Renal pelvis (tissue), 12 donors: ENCODE measurements at places on chromosomes 6 and 20. TPM values are rescaled to one million over a fixed set of nuclear protein-coding genes. Genes with fewer than 3 reads are reported as not detected.

GRCh38 chr6:74979065-74979766 lies 226.6 kb downstream of the COL12A1 start:
- no peak for DNase-seq

DNA sequence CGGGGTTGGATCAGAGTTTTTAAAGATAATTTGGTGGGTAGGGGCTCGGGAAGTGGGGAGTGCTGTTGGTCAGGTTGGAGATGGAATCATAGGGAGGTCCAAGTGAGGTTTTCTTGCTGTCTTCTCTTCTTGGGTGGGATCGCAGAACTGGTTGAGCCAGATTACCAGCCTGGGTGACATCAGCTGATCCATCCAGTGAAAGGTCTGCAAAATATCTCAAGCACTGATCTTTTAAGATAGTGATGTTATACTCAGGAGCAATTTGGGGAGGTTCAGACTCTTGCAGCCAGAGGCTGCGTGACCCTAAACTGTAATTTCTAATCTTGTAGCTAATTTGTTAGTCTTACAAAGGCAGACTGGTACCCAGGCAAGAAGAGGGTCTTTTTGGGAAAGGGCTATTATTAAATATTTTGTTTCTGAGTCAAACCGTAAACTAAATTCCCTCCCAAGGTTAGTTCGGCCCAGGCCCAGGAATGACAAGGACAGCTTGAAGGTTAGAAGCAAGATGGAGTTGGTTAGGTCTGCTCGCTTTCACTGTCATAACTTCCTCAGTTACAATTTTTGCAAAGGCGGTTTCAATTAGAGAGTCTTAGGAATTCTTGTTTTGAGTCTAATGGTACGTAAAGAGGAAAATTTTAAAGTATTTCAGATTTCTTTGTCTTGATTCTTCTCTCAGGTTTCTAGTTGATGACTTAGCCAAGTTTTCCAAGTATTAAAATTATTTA lies 53.1 kb downstream of the SCAF8 start:
- no peak for DNase-seq

DNA sequence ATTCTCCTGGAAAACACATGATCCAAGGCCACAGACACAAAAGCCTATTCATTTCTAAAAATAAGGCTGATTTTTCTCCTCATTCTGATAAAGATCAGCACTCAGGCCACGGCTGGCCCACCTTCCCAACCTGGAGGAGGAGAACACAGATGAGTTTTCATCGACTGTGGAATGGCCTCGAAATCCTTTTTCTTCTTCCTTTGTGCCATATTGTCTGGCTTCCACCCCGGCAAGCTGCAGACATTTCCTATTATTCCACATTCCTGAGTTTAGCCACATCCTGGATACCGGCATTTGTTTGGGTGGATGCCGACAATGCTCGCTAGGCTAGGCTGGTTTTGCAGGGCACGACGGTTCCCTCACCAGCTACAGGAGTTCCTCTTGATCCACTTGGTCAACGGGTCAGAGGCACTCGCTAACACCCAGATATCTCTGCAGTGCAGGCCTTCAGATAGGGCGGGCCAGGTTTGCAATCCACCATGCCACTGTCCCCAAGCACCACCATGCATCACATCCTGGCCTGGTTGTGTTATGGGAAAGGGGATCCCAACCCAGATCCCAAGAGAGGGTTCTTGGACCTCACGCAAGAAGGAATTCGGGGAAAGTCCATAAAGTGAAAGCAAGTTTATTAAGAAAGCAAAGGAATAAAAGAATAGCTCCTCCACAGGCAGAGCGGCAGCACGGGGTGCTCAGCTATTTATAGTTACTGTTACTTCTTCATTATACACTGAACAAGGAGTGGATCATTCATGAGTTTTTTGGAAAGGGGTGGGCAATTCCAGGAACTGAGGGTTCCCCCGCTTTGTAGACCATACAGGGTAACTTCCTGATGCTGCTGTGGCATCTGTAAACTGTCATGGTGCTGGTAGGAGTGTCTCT lies 4.2 kb upstream of the CTSZ start:
- no peak for DNase-seq

SMIM13 gene
- 16.6 TPM for polyA plus RNA-seq

DNA sequence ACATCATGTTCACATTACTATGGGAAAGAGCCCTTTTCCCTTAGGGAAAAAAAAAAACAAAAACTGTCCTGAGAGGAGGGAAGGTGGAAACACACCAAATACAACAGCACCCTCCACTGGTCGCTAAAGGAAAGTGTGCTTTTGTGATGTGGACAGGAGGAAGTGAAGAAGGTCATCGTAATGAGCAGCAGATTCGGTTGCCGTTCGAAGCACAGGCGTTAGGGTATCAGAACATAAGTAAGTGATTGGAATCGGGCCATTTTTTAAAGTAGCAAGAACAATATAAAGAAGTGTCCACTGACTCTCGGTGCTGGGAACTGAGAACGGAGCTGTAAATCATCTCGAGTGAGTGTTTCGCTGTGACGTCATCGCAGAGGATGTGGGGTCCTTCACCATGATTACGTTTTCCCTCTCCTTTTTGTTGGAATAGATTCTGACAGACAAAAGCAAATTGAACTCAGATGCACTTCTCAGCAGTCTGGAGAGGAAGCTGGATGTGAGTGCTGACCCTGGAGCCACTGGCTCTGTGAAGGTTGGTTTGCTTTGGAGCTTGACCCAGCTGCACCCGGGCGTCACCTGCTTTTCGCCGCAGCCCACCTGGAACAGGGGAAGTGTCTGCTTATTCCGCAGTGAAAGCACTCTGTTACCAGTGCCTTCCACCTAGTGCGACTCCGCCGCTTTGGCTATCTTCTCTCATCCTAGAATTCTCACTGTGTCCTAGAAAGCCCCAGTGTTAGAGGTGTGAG lies 203.6 kb upstream of the GMDS start:
- DNase-seq, result peak; percentile 86

DNA sequence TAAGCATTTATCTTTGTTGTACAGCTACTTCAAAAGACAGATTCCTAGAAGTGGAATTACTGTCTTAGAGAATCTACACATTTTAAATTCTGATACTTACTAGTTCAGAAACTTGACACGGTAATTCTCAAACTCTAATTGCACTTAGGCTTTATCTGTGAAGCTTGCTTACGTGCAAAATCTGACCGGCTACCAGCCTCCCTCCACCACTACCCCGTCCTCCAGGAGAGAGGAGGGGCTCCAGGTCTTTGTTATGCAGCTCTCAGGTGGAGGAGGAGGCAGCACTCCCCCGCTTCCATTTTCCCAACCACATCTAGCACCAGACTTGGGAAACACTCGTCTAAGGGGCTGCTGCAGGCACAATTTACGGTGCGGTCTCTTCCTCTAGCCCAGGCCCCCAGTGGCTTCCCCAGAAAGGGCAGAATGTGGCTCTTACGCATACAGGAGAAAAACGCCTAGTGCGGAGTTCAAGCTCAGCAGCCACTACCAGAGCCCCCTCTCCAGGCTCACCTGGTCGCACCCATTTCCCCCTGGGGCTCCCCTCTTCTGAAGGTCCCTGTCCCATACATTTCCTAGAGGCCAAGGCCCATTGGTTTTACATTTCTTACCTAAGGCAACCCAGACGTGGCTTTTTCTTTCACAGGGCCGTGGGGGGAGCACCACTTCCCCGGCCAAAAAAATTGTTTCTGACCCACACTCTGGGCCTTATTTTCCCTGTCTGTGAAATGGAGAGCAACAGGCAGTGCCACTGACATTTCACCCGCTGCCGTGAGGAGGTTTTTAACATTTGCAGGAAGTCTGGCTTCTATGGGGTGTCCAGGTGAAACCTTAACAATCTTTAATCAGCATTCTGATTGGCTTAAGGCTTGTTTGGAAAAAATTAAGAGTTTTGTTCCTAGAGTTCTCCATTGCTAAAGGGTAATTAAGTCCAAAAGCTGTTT lies 1.6 kb upstream of the TGIF2 start:
- DNase-seq, result peak; percentile 67

- DNase-seq, result no peak
These were observed 40.4 kb downstream of the FAM8A1 start for GRCh38 chr6:17640477-17640917.

- DNase-seq, result no peak
These were observed 526.6 kb upstream of the MARCKS start for GRCh38 chr6:113330636-113330946.

DNA sequence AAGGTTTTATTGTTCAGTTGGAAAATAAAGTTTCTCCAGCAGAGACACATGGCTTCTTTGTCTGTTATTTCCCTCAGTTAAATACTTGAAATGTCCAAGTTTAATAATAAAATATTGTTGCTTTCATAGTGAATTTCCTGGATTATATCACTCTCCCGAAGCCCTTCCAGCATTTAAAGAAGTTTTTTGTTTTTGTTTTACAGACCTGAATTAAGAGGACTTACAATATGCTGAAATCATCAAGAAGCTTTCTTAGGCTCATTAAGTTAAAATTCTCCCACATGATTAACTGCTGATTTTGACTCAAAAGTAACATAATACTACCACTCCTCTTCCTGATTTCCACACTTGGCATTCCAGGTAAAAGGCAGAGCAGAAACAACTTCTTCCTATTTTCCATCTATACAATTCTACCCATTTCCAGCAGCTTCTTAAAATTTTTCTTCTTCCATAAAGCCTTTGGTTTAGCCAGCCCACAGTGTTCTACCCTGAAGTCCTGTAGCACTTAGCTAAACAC lies 35.8 kb downstream of the PDSS2 start:
- DNase-seq, result peak; percentile 54

DNA sequence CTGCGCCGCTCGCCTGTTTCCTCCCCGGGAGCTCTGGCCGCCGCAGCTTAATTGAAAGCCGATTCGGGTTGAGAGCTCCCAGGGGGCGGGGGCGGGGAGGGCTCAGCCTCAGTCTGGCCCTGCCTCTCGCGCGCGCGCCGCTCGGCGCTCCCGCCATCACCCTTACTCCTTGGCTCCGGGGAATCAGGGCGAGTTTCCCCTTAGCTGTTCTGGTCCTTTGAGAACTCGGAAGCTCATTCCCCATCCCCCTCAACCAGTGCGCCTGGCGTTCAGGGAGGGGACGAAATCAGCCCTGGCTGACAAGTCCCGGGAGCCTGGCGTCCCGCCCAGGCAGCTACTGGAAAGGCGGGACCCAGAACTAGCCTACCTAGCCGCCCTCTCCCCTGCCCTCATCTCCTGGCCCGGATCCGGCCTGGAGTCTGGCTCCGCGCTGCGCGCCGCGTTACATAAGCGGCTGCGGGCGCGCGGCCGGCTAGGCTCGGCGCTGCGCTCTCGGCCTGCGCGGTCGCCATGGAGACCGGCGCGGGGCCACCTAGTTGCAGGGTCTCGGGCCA lies 2.8 kb downstream of the SLC12A5 start:
- DNase-seq, result no peak

VARS2 gene
- 64.7 TPM for polyA plus RNA-seq
